Upper lobe of left lung (tissue), 6 donors: ENCODE measurements at places on chromosomes 12 and 14. TPM values are rescaled to one million over a fixed set of nuclear protein-coding genes. Genes with fewer than 3 reads are reported as not detected.

DNA sequence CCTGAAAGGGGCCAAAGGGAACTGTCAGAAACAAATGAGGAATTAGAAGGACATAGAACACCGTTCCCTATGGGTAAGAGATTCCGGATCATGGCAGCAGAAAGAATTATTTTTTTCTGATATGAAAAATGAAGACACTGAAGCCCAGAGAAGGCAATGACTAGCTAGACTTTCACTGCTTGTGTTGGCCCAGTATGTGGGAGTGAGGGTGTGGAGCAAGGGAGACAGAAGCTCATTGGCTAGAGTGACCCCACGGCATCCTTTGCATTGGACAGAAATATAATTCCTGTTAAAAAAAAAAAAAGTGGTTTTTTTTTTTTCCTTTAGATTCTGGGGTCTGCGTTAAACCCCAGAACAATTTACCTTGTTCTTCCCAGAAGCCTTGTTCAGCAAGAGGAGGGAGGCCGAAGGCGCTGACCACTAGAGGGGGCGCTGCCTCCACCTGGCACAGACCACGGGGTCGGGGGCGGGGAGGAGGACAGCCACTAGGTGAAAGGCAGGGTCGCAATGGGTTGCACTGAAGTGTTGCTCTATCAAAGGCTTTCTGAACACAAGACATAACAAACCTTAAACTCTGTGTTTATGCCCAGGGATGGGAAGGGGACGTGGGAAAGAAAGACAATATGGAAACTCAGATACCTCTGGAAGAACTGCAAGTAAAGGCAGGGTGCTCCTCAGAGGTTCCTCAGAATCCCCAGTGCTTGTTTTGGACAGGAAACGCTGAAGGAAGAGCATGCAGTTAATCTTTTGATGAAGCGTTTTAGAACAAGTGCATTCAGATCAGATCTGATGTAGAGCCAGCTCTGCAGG, 156.8 kb downstream of the KCNA5 start:
- H3K27ac ChIP-seq = no peak overlapping the region
- peak; percentile 30 for DNase-seq
- H3K4me3 ChIP-seq = no peak overlapping the region
- H3K27me3 ChIP-seq = no peaks in the 10 kb centered on the region

GRCh38 chr12:49415521-49415970, 48.3 kb downstream of the SPATS2 start:
- no peaks in the 10 kb centered on the region for H3K27me3 ChIP-seq
- DNase-seq = no peak
- H3K36me3 ChIP-seq = no peaks in the 10 kb centered on the region
- no peak overlapping the region for H3K4me3 ChIP-seq

DNA sequence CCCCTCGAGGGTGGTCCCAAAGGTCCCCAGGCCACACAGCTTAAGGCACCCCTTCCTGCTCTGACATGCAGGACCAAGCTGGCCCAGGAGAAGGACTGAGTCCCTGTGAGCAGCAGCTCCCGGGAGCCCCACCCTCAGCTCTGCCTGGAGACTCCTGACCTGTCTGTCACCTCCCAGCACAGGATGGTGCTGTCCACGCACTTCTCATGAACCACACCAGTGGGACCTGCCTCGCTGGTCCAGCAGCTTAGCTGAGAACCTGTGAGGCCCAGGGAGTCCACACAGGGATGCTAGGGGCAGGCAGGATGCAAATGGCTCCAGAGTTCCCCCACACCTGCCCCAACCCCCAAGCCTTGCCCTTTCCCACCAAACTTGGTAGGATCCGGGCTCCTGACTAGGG, 27.7 kb downstream of the CCDC85C start:
- H3K27me3 ChIP-seq = no peaks in the 10 kb centered on the region
- H3K4me3 ChIP-seq = no peak overlapping the region
- peaks cover 77% of the 10 kb centered on the region for H3K4me1 ChIP-seq
- no peak for DNase-seq

DNA sequence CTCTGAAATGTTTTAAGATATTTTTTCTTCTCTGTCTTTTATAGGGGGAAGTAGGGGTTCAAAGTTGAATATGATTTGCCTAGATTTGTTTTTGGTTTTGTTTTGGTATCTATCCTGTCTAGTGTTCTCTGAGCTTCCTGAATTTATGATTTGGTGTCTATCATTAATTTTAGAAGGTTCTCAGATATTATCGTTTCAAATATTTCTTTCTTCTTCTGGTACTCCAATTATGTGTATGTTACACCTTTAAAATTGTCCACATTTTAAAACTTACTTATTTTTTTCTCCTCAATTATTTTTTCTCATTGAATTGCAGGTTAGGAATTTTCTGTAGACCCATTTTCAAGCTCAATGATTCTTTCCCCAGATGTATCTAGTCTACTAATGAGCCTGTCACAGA, 13.8 kb upstream of the DCN start:
- no peaks in the 10 kb centered on the region for H3K4me1 ChIP-seq
- DNase-seq = no peak
- H3K4me3 ChIP-seq = no peak overlapping the region
- H3K27ac ChIP-seq = no peak overlapping the region
- H3K27me3 ChIP-seq = no peaks in the 10 kb centered on the region
- H3K36me3 ChIP-seq = no peaks in the 10 kb centered on the region

DNA sequence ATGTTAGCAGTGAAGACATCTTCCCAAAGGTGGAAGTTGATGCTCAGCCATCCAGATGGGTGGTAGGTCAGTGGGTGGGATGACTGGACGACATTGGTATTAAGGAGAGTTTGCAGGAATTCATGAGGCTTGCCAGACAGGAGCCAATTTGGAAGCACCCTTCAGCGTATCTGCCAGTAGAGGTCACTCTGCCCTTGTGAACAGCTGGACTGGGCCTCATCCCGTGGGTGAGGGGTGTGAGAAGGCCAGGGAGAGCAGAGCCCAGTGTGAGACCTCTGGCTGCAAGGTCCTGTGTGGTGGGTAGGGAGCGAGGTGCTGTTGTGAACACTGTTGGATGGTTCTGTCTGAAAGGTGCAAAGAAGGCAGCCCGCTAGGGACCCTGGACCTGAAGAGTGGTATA, 37.7 kb downstream of the SLC5A8 start:
- no peaks in the 10 kb centered on the region for H3K4me1 ChIP-seq
- no peaks in the 10 kb centered on the region for H3K27me3 ChIP-seq
- peak; percentile 23 for DNase-seq
- H3K4me3 ChIP-seq = no peak overlapping the region
- H3K27ac ChIP-seq = no peak overlapping the region

The B4GALNT1 gene
- 2.6 TPM for total RNA-seq

The PPP4R3A gene
- 72.4 TPM for total RNA-seq

- no peaks in the 10 kb centered on the region for H3K36me3 ChIP-seq
- H3K27me3 ChIP-seq = no peaks in the 10 kb centered on the region
- peaks cover 6% of the 10 kb centered on the region for H3K4me1 ChIP-seq
- no peak overlapping the region for H3K27ac ChIP-seq
- peak overlapping the region; percentile 2 for H3K4me3 ChIP-seq
- DNase-seq = no peak
These were observed 8.0 kb downstream of the IL22 start for GRCh38 chr12:68245180-68246021.

GRCh38 chr14:102211240-102211639, 71.5 kb downstream of the WDR20 start:
- no peak overlapping the region for H3K27ac ChIP-seq
- DNase-seq = no peak
- no peak overlapping the region for H3K4me3 ChIP-seq
- no peaks in the 10 kb centered on the region for H3K27me3 ChIP-seq
- H3K36me3 ChIP-seq = peaks cover 60% of the 10 kb centered on the region
- peaks cover 10% of the 10 kb centered on the region for H3K4me1 ChIP-seq

The SLC5A8 gene
- 8.8 TPM for total RNA-seq

The RBP5 gene
- 6.9 TPM for total RNA-seq

DNA sequence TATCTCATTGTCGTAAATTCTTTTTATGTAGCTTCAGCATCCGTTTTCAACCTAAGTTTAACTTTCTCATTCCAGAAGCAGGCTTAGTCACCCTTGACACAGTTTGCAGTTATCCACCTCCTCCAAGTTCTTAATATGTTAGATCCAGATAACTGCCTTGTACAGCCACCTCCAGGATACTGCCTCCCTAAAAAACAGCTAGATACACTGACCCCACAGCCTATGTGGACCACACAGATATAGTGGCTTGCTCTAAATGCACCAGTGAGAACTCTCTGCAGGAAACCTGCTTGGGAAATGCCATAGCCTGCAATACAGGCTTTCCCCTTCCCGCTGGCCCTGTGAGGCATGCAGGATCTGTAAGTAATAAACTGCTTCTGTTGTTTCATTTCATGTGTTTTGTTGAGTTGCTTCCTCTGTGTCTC, 11.1 kb upstream of the RTL1 start:
- H3K4me1 ChIP-seq = no peaks in the 10 kb centered on the region
- no peaks in the 10 kb centered on the region for H3K36me3 ChIP-seq
- no peak overlapping the region for H3K27ac ChIP-seq
- H3K27me3 ChIP-seq = no peaks in the 10 kb centered on the region

DNA sequence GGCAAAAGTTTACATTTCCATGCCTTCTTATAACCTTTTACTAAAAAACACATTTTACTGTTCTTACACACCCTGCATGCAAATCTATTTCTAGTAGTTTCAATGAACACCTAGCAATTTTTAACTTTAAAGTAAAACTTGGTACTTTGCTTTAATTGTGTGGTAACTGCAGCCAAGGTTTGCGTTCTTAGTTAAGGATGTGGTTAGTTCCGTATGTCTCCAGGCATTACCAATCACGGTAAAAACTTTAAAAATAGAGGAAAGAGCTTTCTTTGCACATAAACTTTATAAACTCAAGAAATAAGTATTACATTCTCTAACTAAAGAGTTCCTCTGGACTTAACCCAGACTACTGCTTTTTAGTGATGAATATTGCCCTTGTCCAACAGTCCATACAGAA, 795.2 kb downstream of the SLC16A7 start:
- no peak for DNase-seq
- no peak overlapping the region for H3K4me3 ChIP-seq
- no peaks in the 10 kb centered on the region for H3K36me3 ChIP-seq
- no peaks in the 10 kb centered on the region for H3K4me1 ChIP-seq
- H3K27ac ChIP-seq = no peak overlapping the region

The CRACR2A gene
- total RNA-seq = 7.5 TPM

GRCh38 chr12:33248364-33248763, 191.3 kb downstream of the SYT10 start:
- H3K4me3 ChIP-seq = no peak overlapping the region
- no peaks in the 10 kb centered on the region for H3K4me1 ChIP-seq
- no peaks in the 10 kb centered on the region for H3K27me3 ChIP-seq
- DNase-seq = no peak
- H3K36me3 ChIP-seq = no peaks in the 10 kb centered on the region
- no peak overlapping the region for H3K27ac ChIP-seq

The SRRM4 gene
- 0.03 TPM for total RNA-seq

- H3K27me3 ChIP-seq = no peaks in the 10 kb centered on the region
- no peaks in the 10 kb centered on the region for H3K36me3 ChIP-seq
- H3K27ac ChIP-seq = no peak overlapping the region
- no peak for DNase-seq
- peaks cover 16% of the 10 kb centered on the region for H3K4me1 ChIP-seq
- H3K4me3 ChIP-seq = no peak overlapping the region
These were observed 5.1 kb upstream of the SLC38A2 start for GRCh38 chr12:46377678-46378077.

The ASPG gene
- total RNA-seq = 12.9 TPM

- peaks cover 4% of the 10 kb centered on the region for H3K4me1 ChIP-seq
- DNase-seq = no peak
- no peaks in the 10 kb centered on the region for H3K36me3 ChIP-seq
- no peak overlapping the region for H3K4me3 ChIP-seq
- no peaks in the 10 kb centered on the region for H3K27me3 ChIP-seq
- no peak overlapping the region for H3K27ac ChIP-seq
These were observed 11.5 kb upstream of the IL26 start for GRCh38 chr12:68237078-68237477.

- no peak for DNase-seq
- H3K27me3 ChIP-seq = no peaks in the 10 kb centered on the region
- H3K4me1 ChIP-seq = peaks cover 5% of the 10 kb centered on the region
- H3K27ac ChIP-seq = no peak overlapping the region
- H3K36me3 ChIP-seq = no peaks in the 10 kb centered on the region
These were observed 19.6 kb downstream of the NOXRED1 start for GRCh38 chr14:77403768-77404167.

DNA sequence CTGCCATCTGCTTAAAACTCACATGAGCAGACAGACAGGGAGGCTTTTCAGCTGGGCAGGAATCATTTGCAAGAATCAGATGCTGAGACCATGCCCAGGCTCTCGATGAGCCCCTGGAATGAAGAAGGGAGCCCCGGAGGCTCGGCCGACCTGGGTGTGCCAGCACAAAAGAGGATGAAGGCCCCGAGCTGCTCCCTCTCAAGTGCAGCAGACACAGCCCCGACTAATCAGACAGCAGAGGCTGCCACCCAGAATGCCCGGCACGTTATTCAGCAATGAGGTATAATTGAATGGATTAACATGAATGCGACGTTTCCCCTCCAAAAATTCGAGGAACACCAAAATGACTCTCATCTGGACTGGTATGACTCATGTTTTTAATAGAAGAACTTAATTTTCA, 58.9 kb downstream of the BCL11B start:
- no peaks in the 10 kb centered on the region for H3K4me1 ChIP-seq
- DNase-seq = no peak
- no peaks in the 10 kb centered on the region for H3K36me3 ChIP-seq
- no peaks in the 10 kb centered on the region for H3K27me3 ChIP-seq
- H3K27ac ChIP-seq = no peak overlapping the region
- no peak overlapping the region for H3K4me3 ChIP-seq

The RHOF gene
- total RNA-seq = 145 TPM

- DNase-seq = no peak
- no peak overlapping the region for H3K27ac ChIP-seq
- no peaks in the 10 kb centered on the region for H3K36me3 ChIP-seq
- no peak overlapping the region for H3K4me3 ChIP-seq
These were observed 14.1 kb upstream of the TMEM119 start for GRCh38 chr12:108611884-108612415.

- no peaks in the 10 kb centered on the region for H3K27me3 ChIP-seq
- H3K4me1 ChIP-seq = peaks cover 9% of the 10 kb centered on the region
- no peak overlapping the region for H3K4me3 ChIP-seq
These were observed 61.3 kb downstream of the PHLDA1 start for GRCh38 chr12:75970310-75970709.

DNA sequence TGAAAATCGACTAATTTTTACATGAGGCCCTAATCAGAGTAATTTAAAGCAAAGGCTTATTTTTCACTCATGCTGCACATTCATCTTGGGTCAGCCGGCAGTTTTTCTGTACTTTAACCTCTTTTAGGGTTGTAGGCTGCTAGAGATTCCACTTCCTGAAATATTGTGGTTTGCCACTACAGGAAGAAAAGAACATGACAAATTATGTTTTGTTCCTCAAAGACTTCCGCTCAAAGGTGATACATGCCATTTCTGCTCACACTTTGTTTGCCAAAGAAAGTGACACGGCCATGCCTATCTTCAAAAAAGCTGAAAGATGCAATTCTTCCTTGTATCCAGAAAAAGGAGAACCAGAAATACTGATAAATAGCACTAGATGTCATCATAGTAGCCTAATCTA, 183.4 kb upstream of the PPFIA2 start:
- no peak overlapping the region for H3K27ac ChIP-seq
- no peaks in the 10 kb centered on the region for H3K27me3 ChIP-seq

The CABP1 gene
- total RNA-seq = not detected

GRCh38 chr14:51248016-51248987, 8.3 kb downstream of the TMX1 start:
- H3K27ac ChIP-seq = no peak overlapping the region
- DNase-seq = no peak
- no peak overlapping the region for H3K4me3 ChIP-seq
- peaks cover 15% of the 10 kb centered on the region for H3K36me3 ChIP-seq

- no peaks in the 10 kb centered on the region for H3K27me3 ChIP-seq
- H3K27ac ChIP-seq = no peak overlapping the region
- H3K4me1 ChIP-seq = no peaks in the 10 kb centered on the region
- DNase-seq = no peak
These were observed 101.4 kb upstream of the FKBP4 start for GRCh38 chr12:2693244-2693860.

The CAPZA3 gene
- total RNA-seq = not detected

The RTN1 gene
- 15.6 TPM for total RNA-seq

The PZP gene
- 1.3 TPM for total RNA-seq

The TCTN2 gene
- total RNA-seq = 14.3 TPM
